ENCODE measurements at places on chromosomes 3 and 15. TPM values are rescaled to one million over a fixed set of nuclear protein-coding genes. Genes with fewer than 3 reads are reported as not detected.

Gene IL17RC
- total RNA-seq: 18.9 TPM

Gene FAM131A
- 24.2 TPM for total RNA-seq

DNA sequence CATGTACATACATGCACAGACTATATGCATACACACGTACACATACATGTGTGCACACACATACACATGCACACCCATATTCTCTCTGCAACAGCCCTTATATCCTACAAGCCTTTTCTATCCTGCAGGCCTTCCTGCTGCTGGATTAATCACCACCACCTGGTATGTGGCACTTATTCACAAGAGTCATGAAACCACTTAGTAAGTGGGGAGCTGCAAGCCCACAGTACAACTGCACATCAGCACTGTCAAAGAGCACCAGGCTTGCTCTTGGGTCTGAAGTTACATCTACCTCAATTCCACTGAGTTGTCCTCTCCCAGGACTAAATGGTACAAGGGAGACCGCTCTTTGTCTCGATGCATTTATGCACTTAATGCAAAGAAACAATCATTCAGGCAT, 233.2 kb downstream of the KLF13 start:
- DNase-seq: no peak

DNA sequence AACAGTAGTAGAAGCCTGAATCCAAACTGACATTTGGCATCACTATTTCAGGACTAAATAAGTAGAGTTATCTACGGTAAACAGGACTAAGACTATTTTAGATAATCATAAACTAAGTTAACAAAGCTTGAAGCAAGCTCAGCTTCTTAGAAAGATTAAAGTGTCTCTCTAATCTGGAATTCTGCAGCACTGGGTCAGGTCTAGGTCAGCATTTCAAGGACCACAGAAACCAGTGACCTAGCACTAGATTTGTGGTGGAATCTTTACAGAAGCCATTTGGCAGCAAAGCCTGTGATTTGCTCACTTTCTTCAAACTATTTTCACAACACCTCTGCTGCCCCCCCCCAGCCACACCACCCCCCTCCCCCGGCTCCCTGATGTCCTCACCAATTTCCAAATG, 37.5 kb downstream of the IGSF11 start:
- no peak for DNase-seq

GRCh38 chr3:29686889-29687592, 406.2 kb downstream of the RBMS3 start:
- peak; percentile 73 for DNase-seq

GRCh38 chr3:177658354-177658753, 461.1 kb upstream of the TBL1XR1 start:
- peak; percentile 96 for DNase-seq

GRCh38 chr15:62050115-62050514, 10.1 kb downstream of the VPS13C start:
- DNase-seq: no peak

DNA sequence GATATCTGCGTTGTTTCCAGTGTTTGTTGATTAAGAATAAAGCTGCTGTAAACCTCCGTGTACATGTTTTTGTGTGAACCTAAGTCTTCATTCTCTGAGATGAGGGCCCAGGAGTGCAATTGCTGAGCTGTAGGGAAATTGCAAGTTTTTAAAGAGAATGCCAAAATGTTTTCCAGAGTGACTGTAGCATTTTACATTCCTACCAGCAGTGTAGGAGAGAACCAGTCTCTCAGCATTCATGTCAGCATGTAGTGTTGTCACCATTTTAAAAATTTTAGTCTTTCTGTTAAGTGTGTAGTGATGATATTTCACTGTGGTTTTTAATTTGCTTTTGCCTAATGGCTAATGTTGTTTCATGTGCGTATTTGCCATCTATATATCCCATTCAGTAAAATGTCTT, 3.4 kb upstream of the MGLL start:
- no peak for DNase-seq

DNA sequence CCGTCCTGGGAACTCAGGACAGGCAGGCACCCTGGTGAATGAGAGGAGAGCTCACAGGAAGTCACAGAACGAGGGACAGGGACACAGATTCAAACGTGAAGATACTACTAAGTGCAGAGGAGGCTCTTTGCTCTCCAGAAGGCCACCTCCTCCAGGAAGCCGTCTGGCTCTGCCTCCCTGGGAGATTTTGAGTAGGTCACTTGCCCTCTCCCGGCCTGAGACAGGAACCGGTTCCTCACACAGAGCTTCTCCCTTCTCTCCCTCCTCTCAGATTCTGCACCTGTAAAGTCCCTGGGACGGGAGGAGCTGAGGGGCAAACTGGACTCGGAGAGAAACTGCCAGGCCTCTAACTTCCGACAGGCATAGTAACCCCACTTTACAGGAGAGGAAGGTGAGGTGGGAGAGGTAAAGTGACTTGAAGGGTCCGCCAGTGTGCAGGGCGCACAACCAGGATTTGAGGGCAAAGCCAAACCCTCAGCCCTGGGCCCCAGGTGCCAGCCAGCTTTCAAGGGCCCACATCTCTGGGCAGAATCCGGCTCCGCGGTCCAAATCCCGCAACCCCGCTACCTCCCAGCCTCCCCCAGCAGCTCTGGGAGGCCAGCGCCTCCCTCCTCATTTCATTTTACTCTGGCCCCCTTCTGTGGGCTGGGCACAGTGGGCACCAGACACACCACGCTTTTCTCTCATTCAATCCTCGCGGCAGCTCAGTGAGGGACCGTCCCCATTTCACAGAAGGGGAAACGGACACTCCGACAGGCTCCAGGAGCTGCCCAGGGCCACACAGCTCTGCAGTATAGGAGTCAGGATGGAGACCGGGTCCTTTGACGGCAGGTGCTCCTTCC, 150.2 kb downstream of the SMAD6 start:
- DNase-seq: no peak
